ENCODE measurements at places on chromosomes 2 and 18. TPM values are rescaled to one million over a fixed set of nuclear protein-coding genes. Genes with fewer than 3 reads are reported as not detected.

The MLPH gene
- total RNA-seq: not detected

The TCF23 gene
- total RNA-seq: not detected

The TXNDC2 gene
- not detected for total RNA-seq

The CD28 gene
- total RNA-seq: 177 TPM

The LYG1 gene
- total RNA-seq: 1.8 TPM

The PIAS2 gene
- total RNA-seq: 33.2 TPM

The PLEK gene
- total RNA-seq: 34.8 TPM

The CAPG gene
- total RNA-seq: 51.6 TPM

The GPBAR1 gene
- 1.5 TPM for total RNA-seq

The CNRIP1 gene
- not detected for total RNA-seq

DNA sequence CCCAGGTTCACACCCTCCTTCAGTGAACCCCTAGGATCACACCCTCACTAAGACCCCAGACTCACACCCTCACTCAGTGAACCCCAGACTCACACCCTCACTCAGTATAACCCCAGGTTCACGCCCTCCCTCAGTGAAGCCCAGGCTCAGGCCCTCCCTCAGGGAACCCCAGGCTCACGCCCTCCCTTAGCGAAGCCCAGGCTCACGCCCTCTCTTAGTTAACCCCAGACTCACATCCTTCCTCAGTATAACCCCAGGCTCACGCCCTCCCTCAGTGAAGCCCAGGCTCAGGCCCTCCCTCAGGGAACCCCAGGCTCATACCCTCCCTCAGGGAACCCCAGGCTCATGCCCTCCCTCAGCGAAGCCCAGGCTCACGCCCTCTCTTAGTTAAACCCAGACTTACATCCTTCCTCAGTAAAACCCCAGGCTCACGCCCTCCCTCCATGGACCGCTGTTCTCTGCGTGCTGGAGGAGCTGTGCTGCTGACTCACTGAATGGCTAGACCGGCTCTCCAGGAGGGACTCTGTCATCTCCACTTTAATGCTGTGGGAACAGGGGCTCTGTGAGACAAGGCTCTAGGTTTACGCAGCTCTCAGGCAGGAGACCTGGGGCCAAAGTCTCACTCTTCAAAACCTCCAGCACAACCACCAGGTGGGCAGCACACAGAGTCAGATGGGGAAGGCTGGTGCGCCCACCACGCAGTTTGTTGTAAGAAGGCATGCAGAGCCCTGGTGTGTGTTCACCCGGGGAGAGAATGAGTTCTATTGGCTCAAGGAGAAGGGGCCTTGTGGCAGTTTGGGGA, 506.9 kb upstream of the MYT1L start:
- no peak overlapping the region for H3K27ac ChIP-seq
- DNase-seq: no peak
- H3K4me1 ChIP-seq: no peaks in the 10 kb centered on the region

- H3K4me1 ChIP-seq: peaks cover 66% of the 10 kb centered on the region
- peaks cover 21% of the 10 kb centered on the region for H3K36me3 ChIP-seq
- no peaks in the 10 kb centered on the region for H3K27me3 ChIP-seq
- H3K27ac ChIP-seq: peak overlapping the region; percentile 99
Observed at GRCh38 chr18:63205791-63206252, 113.7 kb downstream of the BCL2 start.

DNA sequence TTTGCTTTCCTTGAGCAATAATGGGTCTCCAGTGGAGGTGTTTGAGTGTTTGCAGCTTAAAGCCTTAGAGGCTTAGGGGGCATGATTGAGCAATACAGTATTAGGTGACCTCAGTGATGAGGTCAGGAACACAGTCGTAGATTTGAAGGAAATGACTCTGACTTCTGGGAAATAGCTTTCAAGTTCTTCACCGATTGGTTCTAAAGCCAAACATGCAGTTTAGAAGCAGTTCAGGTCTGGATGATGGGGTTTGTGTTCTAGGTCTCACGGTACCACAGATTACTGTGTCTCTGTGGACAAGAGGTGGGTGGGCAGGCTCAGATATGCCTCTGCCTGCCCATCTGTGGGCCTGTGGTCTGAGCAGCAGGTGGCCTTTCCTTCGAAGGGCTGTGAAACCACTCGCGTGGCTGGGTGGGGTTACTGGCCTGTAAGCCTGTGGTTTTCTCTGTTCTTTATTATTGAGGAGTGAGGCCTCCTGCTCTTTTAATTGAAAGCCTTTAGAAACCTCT, 7.8 kb downstream of the MTHFD2 start:
- H3K27me3 ChIP-seq: no peaks in the 10 kb centered on the region
- peak overlapping the region; percentile 95 for H3K27ac ChIP-seq
- peak; percentile 15 for DNase-seq
- peak overlapping the region; percentile 84 for H3K4me3 ChIP-seq
- H3K4me1 ChIP-seq: peaks cover 24% of the 10 kb centered on the region
- H3K36me3 ChIP-seq: peaks cover 2% of the 10 kb centered on the region

DNA sequence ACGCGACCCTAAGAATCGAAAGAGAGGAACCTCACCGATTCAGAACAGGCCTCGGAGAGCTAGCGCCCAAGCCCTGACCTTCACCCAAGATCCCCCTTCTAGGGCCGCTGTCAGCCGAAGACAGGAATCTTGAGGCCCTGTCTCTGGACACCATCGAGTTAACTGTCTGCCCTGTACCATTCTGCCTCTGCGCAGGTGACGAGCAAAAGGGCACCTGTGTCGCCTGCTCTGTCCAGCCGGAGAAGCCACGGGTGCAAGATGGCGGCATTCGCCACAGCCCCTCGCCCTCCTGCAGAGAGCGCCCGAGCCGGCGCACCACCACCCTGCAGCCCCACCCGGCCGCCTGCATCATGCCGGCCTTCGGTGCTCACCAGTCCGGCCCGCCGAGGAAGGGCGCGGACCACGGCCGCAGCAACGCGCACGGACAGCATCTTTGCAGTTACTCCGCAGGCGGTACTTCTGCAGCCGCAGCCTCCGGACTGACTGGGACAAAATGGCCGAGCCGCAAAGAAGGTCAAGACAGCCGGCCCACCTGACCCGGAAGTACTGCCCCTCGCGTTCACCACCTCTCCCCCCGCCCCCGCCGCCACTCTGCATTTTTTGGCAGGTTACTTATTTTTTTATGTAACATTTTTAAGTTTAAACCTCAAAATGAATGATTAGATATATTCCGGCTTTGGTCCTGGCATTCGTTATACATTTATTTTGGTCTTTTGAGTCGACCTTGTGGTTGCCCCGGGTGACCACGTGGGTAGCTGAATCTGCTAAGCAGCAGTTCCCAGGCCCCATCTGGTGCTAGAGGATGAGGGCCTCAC, at the start of gene ATP5F1A:
ATP5F1A (minus strand) TSS at position 496 of the 815 bp plus-strand sequence; CDS start at position 431, 65 bp downstream.
- H3K4me3 ChIP-seq: peak within 1 kb of the TSS; percentile 96
- H3K36me3 ChIP-seq: peaks cover 2% of the 10 kb centered on the region
- H3K27ac ChIP-seq: peak within 1 kb of the TSS; percentile 97
- H3K27me3 ChIP-seq: no peaks in the 10 kb centered on the region

- no peak for DNase-seq
- no peaks in the 10 kb centered on the region for H3K36me3 ChIP-seq
- H3K27me3 ChIP-seq: no peaks in the 10 kb centered on the region
- no peaks in the 10 kb centered on the region for H3K4me1 ChIP-seq
Observed at GRCh38 chr2:62895632-62896009, 155.0 kb upstream of the OTX1 start.

DNA sequence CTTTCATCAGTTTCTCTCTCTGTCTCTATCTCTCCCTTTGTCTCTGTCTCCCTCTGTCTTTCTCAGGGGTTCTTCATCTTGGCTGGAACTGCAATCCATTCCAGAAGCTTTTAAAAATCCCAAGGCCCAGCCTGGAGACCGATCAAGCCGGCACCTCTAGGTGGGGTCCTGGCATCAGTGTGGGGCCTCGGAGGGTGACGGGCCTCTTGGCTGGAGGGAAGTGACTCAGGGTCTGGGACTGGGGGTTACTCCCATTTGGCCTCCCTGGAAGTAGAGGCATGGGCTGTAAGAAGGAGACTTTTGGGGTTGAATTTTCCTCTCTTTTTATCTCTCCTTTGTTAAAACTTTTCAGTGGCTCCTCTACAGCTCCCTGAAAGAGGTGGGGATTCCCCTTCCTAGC, 52.8 kb upstream of the OTOF start:
- no peaks in the 10 kb centered on the region for H3K4me1 ChIP-seq
- H3K4me3 ChIP-seq: no peak overlapping the region
- peaks cover 2% of the 10 kb centered on the region for H3K36me3 ChIP-seq
- H3K27ac ChIP-seq: no peak overlapping the region
- no peak for DNase-seq

- H3K27me3 ChIP-seq: no peaks in the 10 kb centered on the region
- no peak overlapping the region for H3K27ac ChIP-seq
- no peak overlapping the region for H3K4me3 ChIP-seq
- H3K4me1 ChIP-seq: no peaks in the 10 kb centered on the region
Observed at GRCh38 chr18:28947900-28948299, 771.0 kb upstream of the CDH2 start.

DNA sequence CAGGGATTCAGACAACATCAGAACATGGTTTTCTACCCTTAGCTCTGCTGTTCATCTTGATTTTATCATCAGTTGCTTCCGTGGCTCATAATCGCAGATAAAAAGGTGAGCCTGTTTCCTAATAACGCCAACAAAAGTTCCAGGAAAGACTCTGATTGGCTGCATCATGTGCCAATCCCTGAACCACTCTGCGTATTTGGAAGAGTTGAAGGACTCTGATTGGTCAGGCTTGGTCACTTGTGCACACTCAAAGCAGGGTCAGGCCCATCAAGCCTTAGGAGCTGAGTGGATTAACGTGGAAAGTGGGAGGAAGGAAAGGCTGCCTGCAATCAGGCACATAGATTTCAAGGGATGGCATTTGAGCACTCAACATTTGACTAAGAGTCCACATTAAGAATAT, 11.4 kb downstream of the TXNDC2 start:
- H3K27me3 ChIP-seq: peaks cover 15% of the 10 kb centered on the region
- H3K36me3 ChIP-seq: no peaks in the 10 kb centered on the region
- peaks cover 3% of the 10 kb centered on the region for H3K4me1 ChIP-seq
- H3K27ac ChIP-seq: no peak overlapping the region
- no peak overlapping the region for H3K4me3 ChIP-seq

DNA sequence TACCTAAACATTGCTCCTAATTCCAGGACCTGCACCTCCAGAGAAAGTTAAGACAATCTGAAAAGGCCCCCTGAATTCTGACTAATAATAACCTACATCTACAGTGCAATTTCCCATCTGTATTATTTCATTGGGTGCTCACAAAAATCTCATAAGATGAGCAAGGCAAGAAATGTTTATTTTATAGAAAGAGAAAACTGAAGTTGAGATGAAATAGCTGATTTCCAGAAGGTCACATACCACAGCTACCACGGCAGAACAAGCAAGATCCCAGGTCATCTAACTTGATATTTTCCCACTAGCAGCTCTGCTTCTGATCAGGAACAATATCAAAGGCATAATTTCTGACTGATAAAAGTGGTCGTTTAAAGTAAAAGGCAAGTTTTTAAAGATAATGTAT, 105.8 kb upstream of the COL5A2 start:
- H3K4me1 ChIP-seq: peaks cover 12% of the 10 kb centered on the region
- H3K27me3 ChIP-seq: no peaks in the 10 kb centered on the region
- no peaks in the 10 kb centered on the region for H3K36me3 ChIP-seq
- no peak overlapping the region for H3K4me3 ChIP-seq

DNA sequence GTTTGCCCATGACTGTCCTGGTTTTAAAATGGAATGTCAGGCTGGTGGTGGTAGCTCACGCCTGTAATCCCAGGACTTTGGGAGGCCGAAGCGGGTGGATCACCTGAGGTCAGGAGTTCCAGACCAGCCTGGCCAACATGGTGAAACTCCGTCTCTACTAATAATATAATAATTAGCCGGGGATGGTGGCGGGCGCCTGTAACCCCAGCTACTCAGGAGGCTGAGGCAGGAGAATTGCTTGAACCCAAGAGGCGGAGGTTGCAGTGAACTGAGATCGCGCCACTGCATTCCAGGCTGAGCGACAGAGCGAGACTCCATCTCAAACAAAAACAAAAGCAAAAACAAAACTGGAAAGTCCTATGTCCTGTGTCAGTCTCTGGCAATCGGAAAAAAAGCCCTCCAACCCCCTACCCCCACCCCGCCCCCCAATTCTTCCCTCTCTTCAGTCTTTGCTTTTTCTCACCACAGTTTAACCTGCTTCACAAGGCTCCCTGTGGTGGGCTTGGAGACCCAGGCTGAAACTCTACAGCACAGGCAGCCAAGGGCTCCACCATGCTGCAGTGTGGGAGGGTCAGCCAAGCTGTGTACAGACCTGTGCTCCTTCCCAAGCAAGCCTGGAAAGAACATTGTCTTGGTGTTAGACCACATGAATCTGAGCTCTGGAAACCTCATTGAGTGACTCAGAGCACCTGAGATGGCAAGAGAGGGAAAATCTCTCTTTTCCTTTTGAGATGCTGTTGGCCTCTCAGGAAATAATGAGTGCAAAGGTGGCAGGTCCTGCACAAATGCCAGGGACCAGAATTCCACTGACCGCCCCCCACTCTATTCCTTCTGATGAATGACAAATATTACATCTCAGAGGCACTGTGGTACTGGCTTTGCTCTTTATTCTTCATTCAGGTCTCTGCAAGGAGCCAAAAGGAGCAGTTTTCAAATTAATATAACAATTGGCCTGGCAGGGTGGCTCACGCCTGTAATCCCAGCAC, 16.7 kb downstream of the MYCN start:
- no peak overlapping the region for H3K4me3 ChIP-seq
- no peak overlapping the region for H3K27ac ChIP-seq
- no peaks in the 10 kb centered on the region for H3K36me3 ChIP-seq
- DNase-seq: no peak
- no peaks in the 10 kb centered on the region for H3K4me1 ChIP-seq
- H3K27me3 ChIP-seq: peaks cover 5% of the 10 kb centered on the region

DNA sequence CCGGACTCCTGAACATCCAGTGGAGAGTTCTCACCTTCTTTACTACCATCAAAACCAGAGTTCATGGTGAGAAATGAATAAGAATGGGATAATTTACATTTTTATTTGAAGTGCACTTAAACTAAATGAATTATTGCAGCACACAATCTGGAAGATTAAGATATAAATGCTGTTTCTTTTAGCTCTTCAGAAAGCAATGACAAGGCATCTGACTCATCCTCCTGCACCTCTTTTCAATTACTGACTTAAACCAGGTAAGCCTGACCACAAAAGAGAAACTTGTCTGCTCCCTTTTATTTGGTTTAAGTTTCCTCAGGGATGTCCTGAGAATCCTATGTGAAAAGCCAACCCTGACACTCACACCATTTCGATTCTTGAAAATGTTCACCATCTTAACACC, 720 bp upstream of the DSC2 start:
- H3K27me3 ChIP-seq: no peaks in the 10 kb centered on the region
- H3K4me3 ChIP-seq: no peak overlapping the region
- no peaks in the 10 kb centered on the region for H3K4me1 ChIP-seq
- H3K27ac ChIP-seq: no peak overlapping the region
- H3K36me3 ChIP-seq: no peaks in the 10 kb centered on the region
- DNase-seq: no peak

GRCh38 chr2:240714747-240715725, 23.4 kb downstream of the AQP12A start:
- no peaks in the 10 kb centered on the region for H3K36me3 ChIP-seq
- peaks cover 1% of the 10 kb centered on the region for H3K27me3 ChIP-seq
- no peaks in the 10 kb centered on the region for H3K4me1 ChIP-seq
- H3K27ac ChIP-seq: no peak overlapping the region
- no peak for DNase-seq

- H3K4me1 ChIP-seq: no peaks in the 10 kb centered on the region
- DNase-seq: no peak
- H3K4me3 ChIP-seq: no peak overlapping the region
- no peaks in the 10 kb centered on the region for H3K36me3 ChIP-seq
Observed at GRCh38 chr2:94879314-94879981, 8.2 kb downstream of the TEKT4 start.

GRCh38 chr2:70181363-70181956, 9.4 kb downstream of the C2orf42 start:
- no peak overlapping the region for H3K4me3 ChIP-seq
- no peak for DNase-seq
- H3K27me3 ChIP-seq: no peaks in the 10 kb centered on the region
- H3K27ac ChIP-seq: no peak overlapping the region

All from T-helper 17 cell (primary cell).